Activated CD8-positive, alpha-beta T cell treated with anti-CD3 and anti-CD28 coated beads for 36 hours (primary cell): ENCODE measurements at places on chromosomes 7 and 10. TPM values are rescaled to one million over a fixed set of nuclear protein-coding genes. Genes with fewer than 3 reads are reported as not detected.

The SPOCK2 gene
- 135 TPM for total RNA-seq

The CLEC5A gene
- not detected for total RNA-seq

The TMEM248 gene
- 76.1 TPM for total RNA-seq

The PSMG3 gene
- 38.9 TPM for total RNA-seq

The NPSR1 gene
- total RNA-seq: not detected

The SPDYE16 gene
- 0.23 TPM for total RNA-seq

DNA sequence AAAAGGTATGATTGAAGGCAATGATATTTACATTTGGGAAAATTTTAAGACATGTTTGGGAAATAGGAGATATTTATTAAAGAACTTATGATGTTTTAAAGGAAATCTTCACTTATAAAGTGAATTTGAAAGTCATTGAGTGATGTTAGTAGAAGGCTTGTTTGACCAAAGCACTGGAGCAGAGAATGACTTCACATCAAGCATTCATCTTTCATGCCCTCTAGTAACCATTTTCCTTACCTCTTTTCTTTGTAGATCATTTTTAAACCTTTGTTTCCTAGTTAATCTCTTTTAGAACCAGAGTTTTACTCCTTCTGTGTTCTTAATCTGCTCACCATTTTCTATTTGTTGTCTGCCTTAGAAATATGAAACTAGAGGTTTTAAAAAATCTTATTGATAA is 111.3 kb upstream of the FOXP2 start:
- no peaks in the 10 kb centered on the region for H3K27me3 ChIP-seq
- no peak overlapping the region for H3K27ac ChIP-seq
- no peaks in the 10 kb centered on the region for H3K36me3 ChIP-seq
- no peak overlapping the region for H3K4me3 ChIP-seq
- no peak for DNase-seq

DNA sequence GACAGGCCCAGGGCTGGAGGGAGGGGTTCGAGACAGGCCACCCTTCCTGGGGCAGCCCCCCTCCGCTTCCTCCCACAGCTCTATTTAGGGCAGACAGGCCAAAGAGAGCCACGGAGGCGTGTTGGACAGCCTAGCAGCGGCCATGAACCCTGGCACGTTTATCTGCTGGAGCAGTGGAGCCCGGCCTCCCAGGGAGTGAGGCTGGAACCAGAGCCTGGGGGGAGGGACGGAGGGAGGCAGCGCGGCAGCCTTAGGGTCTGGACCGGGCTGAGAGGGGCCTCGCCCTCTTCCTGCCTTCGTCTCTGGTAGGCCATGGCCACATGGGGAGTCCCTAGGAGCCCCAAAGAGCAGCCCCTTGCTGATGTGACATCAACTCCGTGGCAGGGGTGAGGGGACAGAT is 17.1 kb downstream of the UNCX start:
- no peaks in the 10 kb centered on the region for H3K36me3 ChIP-seq
- no peak overlapping the region for H3K4me3 ChIP-seq
- DNase-seq: no peak
- peaks cover 9% of the 10 kb centered on the region for H3K4me1 ChIP-seq

GRCh38 chr10:61896854-61897661 is 4.4 kb upstream of the ARID5B start:
- peak; percentile 74 for DNase-seq
- H3K4me3 ChIP-seq: peak overlapping the region; percentile 55
- H3K4me1 ChIP-seq: peaks cover 42% of the 10 kb centered on the region
- H3K27ac ChIP-seq: peak overlapping the region; percentile 97
- H3K27me3 ChIP-seq: no peaks in the 10 kb centered on the region
- H3K36me3 ChIP-seq: no peaks in the 10 kb centered on the region

- peak overlapping the region; percentile 88 for H3K4me3 ChIP-seq
- no peak overlapping the region for H3K27ac ChIP-seq
- H3K4me1 ChIP-seq: peaks cover 27% of the 10 kb centered on the region
- H3K27me3 ChIP-seq: no peaks in the 10 kb centered on the region
- H3K36me3 ChIP-seq: peaks cover 16% of the 10 kb centered on the region
- no peak for DNase-seq
These were observed 396 bp upstream of the EXOC4 start for GRCh38 chr7:133252506-133252857.

DNA sequence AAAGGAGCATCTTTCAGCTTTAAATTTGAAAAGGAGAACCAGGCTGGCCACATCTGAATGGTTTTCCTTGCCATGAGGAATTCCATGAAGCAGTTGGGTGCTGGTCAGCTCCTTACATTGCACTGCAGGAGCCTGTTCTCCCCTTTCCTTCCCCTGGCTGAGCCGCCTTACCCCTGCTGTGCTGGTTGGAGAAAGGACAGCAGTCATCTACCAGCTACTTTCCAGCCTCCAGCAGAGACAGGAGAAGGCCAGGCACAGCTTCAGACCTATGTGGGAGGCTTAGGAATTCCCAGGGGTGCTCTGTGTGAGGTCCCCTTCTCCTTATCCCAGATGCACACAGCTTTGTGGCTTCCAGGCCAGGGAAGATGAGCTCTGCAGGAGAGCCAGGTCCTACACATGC is 4.7 kb downstream of the C10orf71 start:
- no peak overlapping the region for H3K4me3 ChIP-seq
- no peaks in the 10 kb centered on the region for H3K36me3 ChIP-seq
- H3K27me3 ChIP-seq: no peaks in the 10 kb centered on the region
- DNase-seq: no peak
- H3K4me1 ChIP-seq: no peaks in the 10 kb centered on the region

GRCh38 chr10:91287276-91287675 is 66.8 kb downstream of the PCGF5 start:
- no peak overlapping the region for H3K27ac ChIP-seq
- H3K27me3 ChIP-seq: no peaks in the 10 kb centered on the region
- H3K36me3 ChIP-seq: no peaks in the 10 kb centered on the region
- H3K4me1 ChIP-seq: no peaks in the 10 kb centered on the region
- DNase-seq: no peak

GRCh38 chr10:117107238-117107637 is 30.8 kb downstream of the VAX1 start:
- H3K36me3 ChIP-seq: no peaks in the 10 kb centered on the region
- H3K4me3 ChIP-seq: no peak overlapping the region
- peaks cover 12% of the 10 kb centered on the region for H3K27me3 ChIP-seq
- no peak overlapping the region for H3K27ac ChIP-seq

DNA sequence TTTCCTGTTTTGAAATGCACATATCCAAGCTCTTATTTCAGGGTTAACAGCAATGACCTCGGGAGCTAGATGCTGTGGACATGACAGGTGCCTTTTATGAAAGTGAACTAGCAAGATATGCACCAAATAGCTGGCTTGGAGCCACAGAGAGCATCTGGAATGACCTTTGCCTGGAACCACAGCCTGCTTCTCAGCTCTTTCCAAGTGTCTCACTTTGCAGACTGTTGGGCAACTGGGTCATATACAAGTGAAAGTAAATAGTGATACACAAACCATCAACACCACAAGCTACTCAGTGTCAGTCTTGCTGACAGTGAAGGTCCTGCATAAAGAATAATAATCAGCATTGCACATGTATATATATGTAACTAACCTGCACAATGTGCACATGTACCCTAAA is 183.5 kb downstream of the RNF133 start:
- H3K4me3 ChIP-seq: no peak overlapping the region
- no peaks in the 10 kb centered on the region for H3K36me3 ChIP-seq
- DNase-seq: no peak
- no peak overlapping the region for H3K27ac ChIP-seq
- no peaks in the 10 kb centered on the region for H3K27me3 ChIP-seq

- H3K27me3 ChIP-seq: no peaks in the 10 kb centered on the region
- no peaks in the 10 kb centered on the region for H3K36me3 ChIP-seq
- no peaks in the 10 kb centered on the region for H3K4me1 ChIP-seq
- H3K4me3 ChIP-seq: no peak overlapping the region
These were observed 148.1 kb downstream of the SLC16A9 start for GRCh38 chr10:59561477-59562121.

DNA sequence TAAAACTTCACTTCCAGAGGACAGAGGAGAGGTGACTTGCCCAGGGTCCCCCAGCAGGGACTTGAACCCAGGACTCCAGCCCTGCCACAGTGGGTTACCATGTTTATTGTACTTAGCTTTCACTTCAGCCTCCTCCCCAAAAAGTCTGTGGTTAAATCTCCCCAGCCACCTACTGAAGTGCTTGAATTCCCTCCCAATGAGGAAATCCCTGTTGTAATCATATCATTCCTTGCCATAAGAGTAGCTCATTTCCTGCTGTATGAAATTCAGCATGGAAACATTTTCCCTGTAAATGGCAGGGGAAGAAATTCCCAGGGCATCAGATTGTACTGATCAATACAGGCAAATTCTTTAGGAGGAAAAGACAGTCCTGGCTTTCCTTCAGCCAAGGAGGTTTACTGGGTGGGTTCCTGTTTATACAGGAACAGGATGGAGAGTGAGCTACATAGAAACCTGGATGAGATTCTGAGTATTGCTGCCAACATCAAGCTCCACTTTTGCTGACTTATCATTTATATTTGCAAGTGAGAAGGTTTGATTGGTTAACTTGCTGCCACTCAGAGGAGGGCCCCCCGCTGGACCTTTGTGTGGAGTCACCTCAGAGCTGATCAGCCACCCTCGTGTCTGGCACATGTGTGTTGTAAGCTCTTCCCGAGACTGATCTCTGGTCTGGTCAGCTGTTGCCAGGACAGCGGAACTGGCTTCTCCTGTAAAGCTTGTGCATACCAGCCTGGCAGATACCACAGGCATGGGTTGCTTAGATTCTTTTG is 16.4 kb upstream of the PDZD8 start:
- no peak overlapping the region for H3K4me3 ChIP-seq
- no peak for DNase-seq
- H3K27ac ChIP-seq: no peak overlapping the region
- H3K4me1 ChIP-seq: no peaks in the 10 kb centered on the region

GRCh38 chr7:36969376-36969775 is 245.1 kb upstream of the AOAH start:
- DNase-seq: peak; percentile 4
- H3K27me3 ChIP-seq: no peaks in the 10 kb centered on the region
- peaks cover 43% of the 10 kb centered on the region for H3K4me1 ChIP-seq
- no peak overlapping the region for H3K4me3 ChIP-seq
- peaks cover 27% of the 10 kb centered on the region for H3K36me3 ChIP-seq

DNA sequence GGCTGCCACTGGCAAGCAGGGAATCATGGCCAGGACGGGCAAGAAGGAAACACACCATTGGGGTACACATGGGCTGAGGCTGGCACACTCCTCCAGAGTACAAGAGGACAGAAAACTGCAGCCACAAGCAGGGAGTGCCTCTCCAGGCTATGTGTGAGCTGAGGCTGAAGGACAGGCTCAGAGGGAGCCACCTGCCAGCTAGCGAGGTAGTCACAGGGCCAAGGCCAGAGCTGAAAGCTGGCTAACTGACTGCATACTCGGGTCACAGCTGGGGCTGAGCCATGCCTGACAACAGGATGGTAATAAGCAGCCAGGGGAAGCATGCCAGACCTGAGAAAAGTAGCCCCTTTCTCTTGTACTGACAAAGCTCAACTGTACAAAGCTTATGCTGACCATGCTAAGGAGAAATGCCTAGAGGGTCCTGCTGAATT is 52.0 kb downstream of the KIF5B start:
- no peaks in the 10 kb centered on the region for H3K27me3 ChIP-seq
- peak overlapping the region; percentile 38 for H3K27ac ChIP-seq
- peaks cover 5% of the 10 kb centered on the region for H3K36me3 ChIP-seq

- DNase-seq: no peak
- H3K4me1 ChIP-seq: no peaks in the 10 kb centered on the region
- no peak overlapping the region for H3K4me3 ChIP-seq
- H3K36me3 ChIP-seq: no peaks in the 10 kb centered on the region
- no peaks in the 10 kb centered on the region for H3K27me3 ChIP-seq
These were observed 52.3 kb upstream of the PHYHIPL start for GRCh38 chr10:59124187-59124586.

DNA sequence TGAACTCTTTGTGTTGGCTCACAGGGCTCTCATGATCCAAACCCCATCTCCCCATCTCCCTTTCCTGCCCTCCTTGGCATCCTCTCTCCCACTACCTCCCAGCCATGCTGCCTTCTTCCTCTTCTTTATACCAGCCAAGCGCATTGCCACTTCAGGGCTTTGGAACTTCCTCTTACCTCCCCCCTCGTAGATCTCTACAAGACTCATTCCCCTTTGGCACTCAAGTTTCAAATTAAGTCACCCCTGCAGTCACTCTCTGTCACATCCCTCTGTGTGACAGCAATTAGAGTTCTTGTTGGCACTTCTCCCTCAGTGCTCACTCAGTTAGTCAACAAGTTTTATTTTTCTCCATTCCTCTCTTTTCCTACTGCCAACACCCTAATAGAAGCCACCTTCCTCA is 20.8 kb upstream of the NRP1 start:
- no peaks in the 10 kb centered on the region for H3K36me3 ChIP-seq
- no peak overlapping the region for H3K4me3 ChIP-seq
- no peak for DNase-seq

DNA sequence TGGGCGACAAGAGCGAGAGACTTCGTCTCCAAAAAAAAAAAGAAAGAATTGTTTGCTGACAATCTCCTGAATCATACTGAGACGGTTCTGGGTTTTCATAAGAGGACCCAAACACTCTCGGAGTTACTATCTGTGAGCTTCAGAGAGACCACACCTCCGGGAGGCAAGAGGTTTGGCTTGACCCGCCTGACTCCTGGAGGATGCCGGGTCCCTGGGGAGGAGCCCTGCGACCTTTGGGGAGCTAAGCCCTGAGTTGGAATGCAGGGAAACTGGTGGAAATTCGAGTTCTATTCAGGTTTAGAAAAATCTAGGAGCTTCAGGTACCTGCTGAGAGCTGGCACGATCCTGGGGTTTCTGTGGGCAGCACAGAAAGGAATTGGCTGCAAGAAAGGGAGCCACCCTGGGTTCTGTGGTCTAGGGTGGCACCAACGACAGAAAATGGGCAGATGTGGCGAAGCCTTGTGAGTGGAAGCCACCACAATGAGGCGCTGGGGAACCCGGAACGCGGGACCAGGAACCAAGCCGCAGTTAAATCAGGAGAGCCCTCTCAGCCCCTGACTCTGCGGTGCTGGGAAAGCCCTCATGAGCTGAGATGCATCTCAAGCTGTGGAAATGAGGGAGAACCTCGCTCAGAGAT is 21.9 kb upstream of the GATAD1 start:
- no peak overlapping the region for H3K4me3 ChIP-seq
- H3K36me3 ChIP-seq: no peaks in the 10 kb centered on the region
- H3K27ac ChIP-seq: no peak overlapping the region
- H3K4me1 ChIP-seq: peaks cover 8% of the 10 kb centered on the region
- peaks cover 24% of the 10 kb centered on the region for H3K27me3 ChIP-seq
- no peak for DNase-seq

DNA sequence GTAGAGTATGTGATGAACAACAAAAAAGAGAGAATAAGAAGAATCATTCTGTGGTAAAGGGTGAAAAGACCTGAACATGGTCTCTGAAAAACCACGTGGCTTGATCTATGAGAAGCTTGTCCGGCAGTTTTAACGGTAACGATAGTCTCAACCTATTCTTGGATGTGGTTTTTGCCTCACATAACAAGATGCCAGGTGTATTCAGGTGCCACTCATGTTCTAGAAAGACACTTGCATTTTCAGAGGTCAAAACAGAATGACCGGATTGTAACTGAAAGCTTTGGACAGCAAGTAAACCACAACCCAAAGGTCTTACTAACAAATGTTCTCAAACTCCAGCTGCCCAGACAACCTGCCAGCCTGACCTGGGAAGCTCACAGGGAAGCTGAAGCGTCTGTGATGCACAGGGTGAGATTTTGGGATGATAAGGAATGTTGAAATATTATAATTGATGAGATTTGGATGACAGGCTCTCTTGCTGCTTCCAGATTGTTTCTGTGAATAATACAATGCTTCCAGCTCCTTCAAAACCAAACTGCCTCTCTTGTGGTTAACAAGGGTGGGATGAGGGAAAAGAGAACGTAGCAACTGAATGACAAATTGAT is 137.4 kb upstream of the GRB10 start:
- no peak overlapping the region for H3K4me3 ChIP-seq
- H3K4me1 ChIP-seq: no peaks in the 10 kb centered on the region
- no peaks in the 10 kb centered on the region for H3K27me3 ChIP-seq
- H3K36me3 ChIP-seq: no peaks in the 10 kb centered on the region
- no peak overlapping the region for H3K27ac ChIP-seq
